ENCODE measurements at places on chromosomes 7 and 10.

- peak; percentile 43 for DNase-seq
Measured at GRCh38 chr7:117322741-117323304, at the start of gene WNT2. Gene WNT2 (minus strand): TSS chr7:117323058. CDS start chr7:117322989, 69 bp downstream.

GRCh38 chr10:26909753-26910152 lies 49.0 kb upstream of the ABI1 start:
- no peak for DNase-seq

DNA sequence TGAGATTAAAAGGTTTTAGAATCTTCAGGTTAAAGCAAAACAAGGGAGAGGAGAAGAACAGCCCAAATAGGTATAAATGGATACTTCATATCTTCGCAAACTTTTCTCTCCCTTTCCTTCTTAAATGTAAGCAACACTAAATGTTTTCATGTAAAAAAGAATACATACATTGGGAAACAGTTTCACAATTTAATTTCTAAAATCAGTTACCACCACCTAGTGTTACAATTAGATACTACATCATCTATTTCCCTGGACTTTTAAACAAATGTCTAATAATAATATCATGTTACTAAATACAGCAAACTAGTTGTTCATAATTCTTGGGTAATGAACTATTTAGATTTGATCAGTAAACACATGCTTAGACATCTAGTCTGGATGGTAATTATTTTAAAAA lies 35.8 kb downstream of the MINDY3 start:
- DNase-seq = peak; percentile 35

GRCh38 chr7:14687241-14687640 lies 215.3 kb downstream of the DGKB start:
- DNase-seq = no peak

DNA sequence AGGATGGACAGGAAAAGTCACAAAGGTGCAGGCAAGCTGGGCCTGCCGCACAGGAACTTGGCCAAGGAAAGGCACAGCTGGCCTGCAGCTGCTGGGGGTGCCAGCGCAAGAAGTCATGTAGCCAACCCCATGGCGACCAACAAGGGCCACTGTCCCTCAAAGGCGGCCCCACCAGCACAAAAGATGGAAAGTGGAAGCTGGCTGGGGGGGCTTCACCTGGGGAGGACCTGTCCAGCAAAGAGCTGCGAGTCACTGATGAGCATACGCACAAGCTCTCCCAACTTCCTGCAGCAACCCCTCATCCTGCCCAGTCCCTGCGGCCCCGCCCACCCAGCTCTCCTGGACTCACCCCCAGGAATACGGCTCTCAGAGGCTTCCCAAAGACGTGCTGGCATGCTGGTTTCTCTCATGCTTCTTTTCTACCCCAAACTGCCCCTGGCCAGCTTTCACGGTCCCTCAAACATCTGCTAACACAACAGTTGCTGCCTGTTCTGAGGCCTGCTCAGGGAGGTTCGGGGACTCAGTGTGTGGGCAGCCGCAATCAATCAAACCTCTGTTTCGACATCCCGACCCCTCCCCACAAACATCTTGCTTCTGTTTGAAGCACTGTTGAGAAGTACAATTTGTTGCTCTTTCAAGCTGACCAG lies 67.6 kb downstream of the FAM53B start:
- no peak for DNase-seq

- DNase-seq = peak; percentile 56
Measured at GRCh38 chr10:87635498-87636312, 24.0 kb upstream of the PAPSS2 start.

Measured in fibroblast of villous mesenchyme (primary cell).